ENCODE measurements at places on chromosomes 2 and 18.

GRCh38 chr2:101036562-101036961 is 34.5 kb downstream of the RPL31 start:
- peak; percentile 44 for DNase-seq

GRCh38 chr2:149586063-149586462 is 1.5 kb downstream of the MMADHC start:
- DNase-seq, result no peak

DNA sequence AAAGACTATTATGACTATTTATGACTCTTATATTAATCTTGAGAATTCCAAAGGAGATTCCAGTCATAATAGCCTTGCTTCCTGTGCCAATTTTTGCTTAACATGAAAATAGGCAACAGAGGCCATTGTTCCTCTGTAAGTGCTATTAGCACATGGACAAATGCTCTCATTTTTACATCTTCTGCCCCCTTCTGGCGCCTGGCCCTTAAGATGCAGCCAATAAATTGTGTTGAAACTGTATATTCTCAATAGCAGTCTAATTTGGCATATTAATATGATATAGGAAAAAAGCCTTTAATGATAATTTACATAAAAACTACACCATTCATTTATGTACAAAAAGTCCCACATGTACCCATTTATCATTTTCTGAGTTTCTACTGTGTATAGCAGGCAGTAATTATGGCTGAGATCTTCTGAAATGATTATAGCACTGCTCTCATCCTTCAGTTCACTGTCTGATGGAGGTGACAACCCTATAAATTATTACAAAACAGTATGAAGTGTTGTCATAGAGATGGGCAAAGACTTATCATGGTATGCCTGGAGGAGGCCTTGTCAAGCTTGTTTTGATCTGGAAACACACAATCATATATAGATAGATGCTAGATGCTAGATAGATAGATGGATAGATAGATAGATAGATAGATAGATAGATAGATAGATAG is 613.3 kb downstream of the TSN start:
- no peak for DNase-seq

DNA sequence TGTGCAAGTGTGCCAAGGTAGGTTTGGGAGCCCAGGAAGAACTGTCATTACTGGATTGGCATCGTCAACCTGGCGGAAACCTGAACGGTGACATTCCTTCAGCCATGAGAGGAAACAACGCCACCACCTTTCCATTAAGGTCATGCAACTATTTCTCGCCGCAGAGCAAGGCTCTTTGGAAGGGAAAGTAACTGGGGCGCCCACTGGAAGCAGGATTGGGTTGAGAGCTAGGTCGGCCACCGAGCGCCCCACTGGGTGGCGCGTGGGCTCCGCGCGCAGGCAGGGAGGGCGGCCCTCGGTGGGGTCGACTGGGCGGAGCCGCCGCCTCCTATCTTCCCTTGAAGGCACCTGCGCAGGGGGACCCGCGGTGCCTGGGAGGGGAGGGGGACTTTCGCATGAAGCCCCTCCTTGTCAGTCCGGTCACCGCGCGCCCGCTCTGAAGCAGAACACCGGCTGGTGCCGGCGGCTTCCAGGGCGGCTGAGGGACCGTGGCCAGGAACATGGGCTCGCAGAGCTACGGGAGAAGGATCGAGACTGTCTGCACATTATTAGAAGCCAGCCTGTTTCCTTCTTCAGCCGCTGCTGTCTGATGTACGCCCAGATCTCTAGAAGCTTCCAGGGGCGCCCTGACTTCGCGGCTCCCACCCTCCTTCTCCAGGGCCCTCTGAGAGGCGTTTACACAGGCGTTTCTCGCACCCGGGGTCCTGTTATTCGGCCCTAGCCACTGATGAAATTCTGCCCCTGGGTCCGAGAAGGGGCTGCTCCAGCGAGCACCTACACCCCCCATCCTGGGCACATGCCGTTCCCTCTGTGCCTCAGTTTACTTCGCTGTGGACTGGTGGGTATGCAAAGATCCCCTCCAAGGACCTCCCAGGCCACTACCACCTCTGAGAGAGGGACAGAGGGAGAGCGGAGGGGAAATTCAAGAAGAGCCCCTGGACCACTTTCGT is 27.3 kb upstream of the MAL start:
- no peak for DNase-seq

DNA sequence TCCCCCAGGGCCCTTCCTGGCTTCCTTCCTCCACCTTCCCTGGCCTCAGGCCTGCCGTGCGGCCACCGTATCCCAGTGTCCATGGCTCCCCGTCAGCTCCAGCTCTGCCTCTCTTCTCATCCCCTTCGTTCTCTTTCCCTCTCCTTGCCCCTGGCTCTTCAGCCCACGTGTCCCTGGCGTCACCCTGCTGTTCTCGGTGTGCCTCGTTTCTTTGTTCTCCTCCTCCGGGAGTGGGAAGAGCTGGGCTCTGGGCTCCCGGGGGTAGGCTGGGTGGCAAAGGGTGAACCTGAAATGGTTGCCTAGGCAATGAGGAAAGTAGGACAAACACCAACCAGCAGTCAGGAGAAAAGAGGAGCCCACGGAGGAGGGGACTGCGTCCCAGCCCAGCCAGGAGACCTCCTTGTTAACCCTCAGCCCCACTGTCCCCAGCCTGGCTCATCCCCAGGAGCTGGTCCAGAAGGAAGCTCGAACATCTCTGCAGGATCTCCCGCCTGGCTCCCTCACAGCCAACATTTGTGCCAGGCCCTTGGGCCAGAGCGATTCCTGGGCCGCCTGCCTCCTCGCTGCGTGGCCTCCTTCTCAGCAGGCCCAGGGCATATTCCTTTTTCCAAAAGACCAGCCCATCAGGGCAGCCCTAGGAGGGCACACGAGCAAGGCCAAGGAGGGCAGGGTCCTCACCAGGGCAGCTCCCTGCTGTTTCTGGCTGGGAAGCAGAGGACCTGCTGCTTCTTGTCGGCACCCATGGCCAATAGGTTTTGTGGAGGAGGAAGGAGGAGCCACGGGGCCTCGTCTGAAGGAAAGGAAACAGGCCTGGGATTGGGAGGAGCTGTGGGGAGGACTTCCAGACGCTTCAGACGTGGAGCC is 30.9 kb upstream of the DNMT3A start:
- no peak for DNase-seq

- no peak for DNase-seq
These were observed 171.2 kb upstream of the MYO3B start for GRCh38 chr2:170006587-170007325.

DNA sequence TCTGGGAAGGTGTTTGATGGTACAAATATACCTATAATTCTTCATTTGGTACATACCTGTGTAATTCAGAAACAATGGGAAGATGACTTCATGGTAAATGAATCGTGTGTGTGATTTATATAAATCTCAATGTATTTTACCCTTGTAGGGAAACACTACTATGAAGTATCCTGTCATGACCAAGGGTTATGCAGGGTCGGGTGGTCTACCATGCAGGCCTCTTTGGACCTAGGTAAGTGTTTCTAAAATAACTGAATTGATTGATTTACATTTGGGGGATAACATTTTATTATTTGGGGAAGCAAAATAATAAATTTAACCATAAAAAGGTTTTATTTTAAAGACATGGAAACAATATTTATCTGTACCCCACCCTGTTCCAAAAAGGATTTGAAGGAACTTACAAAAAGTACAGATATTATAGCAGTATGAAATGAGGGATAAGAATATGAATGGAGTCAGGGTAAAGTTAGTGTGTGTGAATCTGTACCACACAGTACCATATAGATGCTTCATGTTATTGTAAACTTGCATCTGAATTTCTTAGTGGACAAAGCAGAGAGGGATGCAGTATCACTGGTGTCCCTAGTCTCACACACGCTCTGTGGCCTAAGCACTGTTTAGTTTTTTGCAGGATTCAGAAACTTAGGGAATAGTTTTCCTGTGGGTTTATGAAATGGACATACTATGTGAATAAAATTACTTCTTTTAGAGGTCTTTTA is 11.5 kb downstream of the DDX1 start:
- no peak for DNase-seq
